Right lobe of liver (tissue), 6 donors: ENCODE measurements at places on chromosomes 12 and 14. TPM values are rescaled to one million over a fixed set of nuclear protein-coding genes. Genes with fewer than 3 reads are reported as not detected.
A peak's percentile ranks its signal among the peaks of the same experiment; 100 is the strongest.

- no peak overlapping the region for H3K27ac ChIP-seq
- no peaks in the 10 kb centered on the region for H3K27me3 ChIP-seq
- no peak for DNase-seq
- H3K36me3 ChIP-seq: peaks cover 48% of the 10 kb centered on the region
- H3K4me1 ChIP-seq: no peaks in the 10 kb centered on the region
- H3K4me3 ChIP-seq: no peak overlapping the region
Measured at GRCh38 chr12:53480491-53481442, 18.5 kb downstream of the MAP3K12 start.

OR6C75 gene
- total RNA-seq: not detected

GRCh38 chr12:116727261-116727660 is 10.6 kb downstream of the SPRING1 start:
- H3K36me3 ChIP-seq: no peaks in the 10 kb centered on the region
- no peak overlapping the region for H3K4me3 ChIP-seq
- no peak for DNase-seq
- no peaks in the 10 kb centered on the region for H3K27me3 ChIP-seq
- H3K27ac ChIP-seq: no peak overlapping the region

GRCh38 chr14:88209273-88209672 is 113.8 kb downstream of the KCNK10 start:
- no peaks in the 10 kb centered on the region for H3K27me3 ChIP-seq
- no peaks in the 10 kb centered on the region for H3K4me1 ChIP-seq
- no peak for DNase-seq
- H3K27ac ChIP-seq: no peak overlapping the region

DNA sequence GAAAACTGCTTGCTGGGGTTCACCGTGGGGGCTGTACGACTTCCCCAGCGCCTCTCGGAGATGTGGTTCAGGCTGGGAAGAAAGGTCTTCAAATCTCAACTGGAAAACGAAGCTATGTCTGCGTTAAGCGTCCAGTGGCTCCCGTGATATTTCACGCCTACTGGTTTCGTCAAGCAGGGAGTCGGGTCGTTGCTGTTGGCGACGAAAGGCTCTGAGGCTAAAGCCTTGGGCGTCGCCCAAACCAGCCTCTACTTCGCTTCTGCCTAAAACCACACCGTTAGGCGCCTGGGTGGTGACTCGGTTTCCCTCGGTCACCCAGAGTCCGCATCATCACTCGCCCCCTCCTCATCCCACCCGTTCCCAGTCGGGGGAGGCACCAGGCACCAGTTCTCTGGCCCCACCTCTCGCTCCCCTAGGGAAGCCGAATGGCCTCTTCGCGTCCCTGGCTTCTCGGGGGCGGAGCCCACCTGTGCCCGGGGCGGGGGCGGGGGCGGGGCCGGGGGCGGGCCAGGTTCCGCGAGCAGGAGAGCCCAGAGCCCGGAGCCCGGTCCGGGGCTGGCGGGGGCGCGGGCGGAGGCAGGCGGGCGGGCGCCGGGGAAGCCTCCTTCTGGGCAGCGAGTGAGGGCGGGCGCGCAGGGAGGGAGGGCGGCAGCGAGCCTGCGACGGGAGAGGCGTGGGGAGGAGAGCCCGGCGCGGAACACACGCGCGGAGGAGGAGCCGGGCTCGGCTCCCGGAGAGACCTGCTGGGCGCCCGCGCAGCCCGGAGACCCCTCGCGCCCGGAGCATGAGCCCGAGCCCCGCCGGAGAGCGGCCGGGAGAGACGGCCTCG is at the start of gene B4GALNT3:
B4GALNT3 (plus strand) TSS at position 510 of the 829 bp plus-strand sequence. CDS start 438 bp downstream, outside the sequence.
- DNase-seq: peak; percentile 47
- H3K27ac ChIP-seq: no peak within 1 kb of the TSS
- H3K4me1 ChIP-seq: no peaks in the 10 kb centered on the region
- H3K36me3 ChIP-seq: no peaks in the 10 kb centered on the region
- H3K4me3 ChIP-seq: peak within 1 kb of the TSS; percentile 58

GRCh38 chr12:3253682-3254275 is 176.6 kb downstream of the TSPAN9 start:
- no peak for DNase-seq
- H3K4me1 ChIP-seq: peaks cover 2% of the 10 kb centered on the region
- no peaks in the 10 kb centered on the region for H3K27me3 ChIP-seq
- H3K4me3 ChIP-seq: no peak overlapping the region

DNA sequence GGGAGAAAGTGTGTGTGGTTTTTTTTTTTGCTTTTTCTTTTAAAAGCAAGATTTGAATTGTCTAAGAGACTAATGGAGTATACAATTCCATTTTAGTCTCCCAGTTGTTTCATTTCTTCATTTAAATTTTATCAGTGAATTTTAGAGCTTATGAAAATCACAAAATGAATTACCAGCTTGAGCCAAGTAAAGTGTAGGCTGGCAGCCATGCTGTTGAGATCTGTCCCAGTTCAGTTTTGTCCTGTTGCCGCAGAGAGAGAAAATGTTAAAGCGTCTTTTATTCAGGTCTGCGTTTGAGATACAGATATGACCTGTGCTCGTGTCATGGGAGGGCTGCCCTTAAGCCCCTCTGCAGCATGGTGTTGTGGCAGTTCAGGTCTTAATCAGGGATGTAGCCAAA is 256.5 kb downstream of the IPO8 start:
- DNase-seq: no peak
- H3K36me3 ChIP-seq: no peaks in the 10 kb centered on the region
- no peak overlapping the region for H3K27ac ChIP-seq
- no peaks in the 10 kb centered on the region for H3K27me3 ChIP-seq
- H3K4me3 ChIP-seq: no peak overlapping the region

- H3K4me1 ChIP-seq: no peaks in the 10 kb centered on the region
- H3K27me3 ChIP-seq: no peaks in the 10 kb centered on the region
- DNase-seq: no peak
- H3K4me3 ChIP-seq: no peak overlapping the region
- no peak overlapping the region for H3K27ac ChIP-seq
- no peaks in the 10 kb centered on the region for H3K36me3 ChIP-seq
Measured at GRCh38 chr14:75928690-75929181, 53.1 kb downstream of the TGFB3 start.

DNA sequence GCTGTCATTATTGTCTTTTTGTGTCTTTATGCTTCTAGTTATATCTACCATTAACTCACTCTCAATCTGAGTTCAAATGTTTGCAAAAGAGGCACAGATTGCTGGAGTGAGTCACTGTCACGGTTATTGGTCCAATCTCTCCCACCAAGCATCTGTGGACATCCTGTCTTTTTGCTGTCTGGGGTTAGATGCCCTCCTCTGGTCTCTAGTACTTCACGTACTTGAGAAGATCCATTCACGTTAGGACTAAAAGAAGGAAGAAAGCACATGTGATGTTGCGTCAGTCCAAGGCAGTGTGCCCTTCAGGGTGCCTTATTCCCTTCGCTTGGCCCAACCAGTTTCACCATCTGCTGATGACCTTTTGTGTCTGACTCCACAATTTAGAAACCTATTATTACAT is 72.3 kb upstream of the STXBP6 start:
- no peaks in the 10 kb centered on the region for H3K36me3 ChIP-seq
- H3K27me3 ChIP-seq: no peaks in the 10 kb centered on the region
- H3K27ac ChIP-seq: no peak overlapping the region
- H3K4me1 ChIP-seq: no peaks in the 10 kb centered on the region

PLXNC1 gene
- 5.1 TPM for total RNA-seq

MANSC4 gene
- total RNA-seq: not detected

DNA sequence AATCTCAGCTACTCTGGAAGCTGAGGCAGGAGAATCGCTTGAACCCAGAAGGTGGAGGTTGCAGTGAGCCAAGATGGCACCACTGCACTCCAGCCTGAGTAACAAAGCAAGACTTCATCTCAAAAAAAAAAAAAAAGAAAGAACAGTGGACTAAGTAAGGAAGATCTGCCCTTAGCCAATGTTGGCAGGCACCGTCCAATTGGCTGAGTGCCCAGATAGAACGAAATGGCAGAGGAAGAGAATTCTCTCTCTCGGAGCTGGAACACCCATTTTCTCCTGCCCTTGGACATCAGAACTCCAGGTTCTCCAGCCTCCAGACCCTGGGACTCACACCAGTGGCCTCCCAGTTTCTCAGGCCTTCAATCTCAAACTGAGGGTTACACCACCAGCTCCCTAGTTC is 49.9 kb downstream of the ESR2 start:
- no peaks in the 10 kb centered on the region for H3K4me1 ChIP-seq
- no peaks in the 10 kb centered on the region for H3K27me3 ChIP-seq
- H3K27ac ChIP-seq: no peak overlapping the region
- no peak for DNase-seq
- no peaks in the 10 kb centered on the region for H3K36me3 ChIP-seq

- H3K4me1 ChIP-seq: no peaks in the 10 kb centered on the region
- H3K36me3 ChIP-seq: no peaks in the 10 kb centered on the region
- H3K4me3 ChIP-seq: no peak overlapping the region
- no peak for DNase-seq
Measured at GRCh38 chr12:107134558-107134957, 41.2 kb upstream of the CRY1 start.

- no peak overlapping the region for H3K4me3 ChIP-seq
- no peaks in the 10 kb centered on the region for H3K36me3 ChIP-seq
- H3K4me1 ChIP-seq: no peaks in the 10 kb centered on the region
- DNase-seq: no peak
Measured at GRCh38 chr12:6820166-6820565, 1.5 kb upstream of the GPR162 start.

SDS gene
- 208 TPM for total RNA-seq

CDK17 gene
- 14.4 TPM for total RNA-seq

GPD1 gene
- 210 TPM for total RNA-seq

DNA sequence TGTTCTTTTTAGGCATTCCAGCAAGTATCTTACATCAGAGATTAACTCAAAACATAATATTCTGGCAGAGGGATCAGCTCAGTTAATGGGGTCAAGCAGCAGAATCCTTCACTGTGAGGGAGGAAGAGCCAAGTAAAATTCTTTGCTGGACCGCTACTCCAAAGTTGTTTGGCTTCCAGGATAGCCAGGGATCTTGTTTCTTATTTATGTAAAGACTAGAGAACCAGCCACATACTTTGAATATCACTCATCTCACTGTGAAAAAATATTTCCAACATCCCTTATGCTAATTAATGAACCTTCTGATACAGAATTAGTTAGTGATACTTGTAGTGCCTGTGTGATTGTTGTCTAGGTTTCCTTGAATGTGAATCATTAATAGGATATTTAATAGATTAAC is 94.2 kb downstream of the PLEKHA5 start:
- H3K27ac ChIP-seq: no peak overlapping the region
- no peak for DNase-seq
- no peaks in the 10 kb centered on the region for H3K27me3 ChIP-seq
- H3K4me1 ChIP-seq: no peaks in the 10 kb centered on the region

GRCh38 chr12:104971306-104971705 is 13.2 kb upstream of the SLC41A2 start:
- H3K27me3 ChIP-seq: no peaks in the 10 kb centered on the region
- H3K36me3 ChIP-seq: no peaks in the 10 kb centered on the region
- no peaks in the 10 kb centered on the region for H3K4me1 ChIP-seq
- DNase-seq: no peak
- no peak overlapping the region for H3K27ac ChIP-seq

GRCh38 chr14:64954491-64955240 is 12.1 kb upstream of the GPX2 start:
- no peaks in the 10 kb centered on the region for H3K27me3 ChIP-seq
- H3K27ac ChIP-seq: no peak overlapping the region
- DNase-seq: no peak

SLC38A2 gene
- total RNA-seq: 77.0 TPM

- H3K4me1 ChIP-seq: no peaks in the 10 kb centered on the region
- peak; percentile 56 for DNase-seq
- no peaks in the 10 kb centered on the region for H3K27me3 ChIP-seq
- no peak overlapping the region for H3K4me3 ChIP-seq
- H3K36me3 ChIP-seq: no peaks in the 10 kb centered on the region
Measured at GRCh38 chr12:117854339-117855012, 114.3 kb downstream of the KSR2 start.

DNA sequence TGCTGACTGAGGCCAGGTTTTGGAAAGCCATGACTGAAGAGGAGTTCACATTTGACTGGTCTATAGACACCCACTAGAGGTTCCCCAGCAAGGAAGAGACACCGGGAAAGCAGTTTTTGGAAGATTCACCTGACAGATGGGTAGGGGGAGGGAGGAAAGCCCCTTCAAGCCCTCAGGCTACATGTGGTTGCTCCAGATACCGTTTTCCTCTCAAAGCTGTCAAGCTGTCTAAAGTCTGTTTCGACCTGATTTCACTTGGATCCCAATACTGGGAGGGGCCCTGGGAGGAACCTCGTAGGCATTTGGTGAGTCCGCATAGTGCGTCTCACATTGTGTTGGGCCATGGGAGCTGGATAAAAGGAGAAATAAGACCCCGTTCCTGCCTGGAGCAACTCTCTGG is 1.7 kb upstream of the LRP1 start:
- no peaks in the 10 kb centered on the region for H3K36me3 ChIP-seq
- peak; percentile 50 for DNase-seq

GRCh38 chr12:67111182-67111581 is 158.0 kb upstream of the CAND1 start:
- H3K4me3 ChIP-seq: no peak overlapping the region
- no peaks in the 10 kb centered on the region for H3K36me3 ChIP-seq
- DNase-seq: no peak
- H3K27ac ChIP-seq: no peak overlapping the region
- no peaks in the 10 kb centered on the region for H3K27me3 ChIP-seq

DNA sequence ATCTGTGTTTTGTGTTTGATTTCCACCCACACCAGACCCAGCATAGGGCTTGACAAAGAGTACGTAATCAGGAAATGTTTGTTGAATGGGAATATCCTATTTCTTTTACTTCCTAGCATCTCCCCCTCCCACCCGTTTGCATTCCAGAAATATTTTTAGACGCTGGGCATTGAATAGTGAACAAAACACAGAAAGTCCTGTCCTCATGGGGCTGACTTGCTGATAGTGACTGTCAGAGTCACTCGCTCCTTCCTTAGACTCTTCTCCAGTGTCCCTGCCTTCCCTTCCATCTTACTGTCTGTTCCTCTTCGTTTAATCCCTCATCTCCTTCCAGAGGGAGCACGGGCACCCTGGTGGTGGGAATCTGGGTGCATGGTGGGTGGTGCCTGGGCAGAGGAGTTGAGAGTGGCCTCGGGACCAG is 53.6 kb downstream of the SLC25A47 start:
- peak overlapping the region; percentile 96 for H3K27ac ChIP-seq
- H3K27me3 ChIP-seq: no peaks in the 10 kb centered on the region
- no peaks in the 10 kb centered on the region for H3K36me3 ChIP-seq
- H3K4me1 ChIP-seq: peaks cover 18% of the 10 kb centered on the region

KRT6C gene
- total RNA-seq: not detected

GRCh38 chr14:77139540-77140358 is 1.8 kb downstream of the ZDHHC22 start:
- H3K4me3 ChIP-seq: no peak overlapping the region
- H3K36me3 ChIP-seq: no peaks in the 10 kb centered on the region
- no peaks in the 10 kb centered on the region for H3K27me3 ChIP-seq
- DNase-seq: no peak
- no peaks in the 10 kb centered on the region for H3K4me1 ChIP-seq
- no peak overlapping the region for H3K27ac ChIP-seq

CELA1 gene
- total RNA-seq: not detected

NYNRIN gene
- total RNA-seq: 1.8 TPM

PPP4R3A gene
- total RNA-seq: 30.5 TPM

GRCh38 chr14:104950021-104950420 is 25.3 kb downstream of the PLD4 start:
- H3K4me3 ChIP-seq: no peak overlapping the region
- H3K4me1 ChIP-seq: no peaks in the 10 kb centered on the region
- no peaks in the 10 kb centered on the region for H3K36me3 ChIP-seq
- H3K27me3 ChIP-seq: no peaks in the 10 kb centered on the region

GRCh38 chr12:25115677-25116076 is 79.3 kb downstream of the DNAI7 start:
- no peak overlapping the region for H3K27ac ChIP-seq
- H3K27me3 ChIP-seq: no peaks in the 10 kb centered on the region
- H3K4me1 ChIP-seq: no peaks in the 10 kb centered on the region
- no peaks in the 10 kb centered on the region for H3K36me3 ChIP-seq

GRCh38 chr12:99706736-99707473 is 59.4 kb downstream of the GARIN6 start:
- H3K4me3 ChIP-seq: no peak overlapping the region
- no peaks in the 10 kb centered on the region for H3K36me3 ChIP-seq
- no peaks in the 10 kb centered on the region for H3K4me1 ChIP-seq

DPF3 gene
- total RNA-seq: 1.7 TPM
